ENCODE measurements at places on chromosomes 6 and 20.

DNA sequence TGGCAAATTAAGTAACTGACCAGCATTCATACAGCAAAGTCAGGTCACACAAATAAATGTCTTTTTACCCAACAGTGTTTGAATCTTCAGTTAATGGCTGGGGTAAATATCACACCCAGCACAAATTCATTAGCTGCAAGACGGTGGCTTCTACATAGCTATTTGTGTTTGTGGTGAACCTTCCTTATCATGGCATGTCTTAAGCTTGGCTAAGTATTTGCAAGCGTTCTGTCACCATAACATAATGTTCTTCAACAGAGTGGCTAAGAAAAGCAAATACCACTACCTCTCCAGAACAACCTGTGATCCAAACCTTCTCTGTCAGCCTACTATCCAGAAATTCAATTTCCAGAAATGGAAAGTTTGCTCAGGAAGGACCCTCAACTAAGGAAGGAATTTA lies 255.6 kb upstream of the TAB2 start:
- DNase-seq = no peak

GRCh38 chr6:168867247-168868102 lies 386.2 kb downstream of the THBS2 start:
- DNase-seq = no peak

GRCh38 chr6:27452496-27452897 lies 20.4 kb downstream of the ZNF184 start:
- DNase-seq = no peak

DNA sequence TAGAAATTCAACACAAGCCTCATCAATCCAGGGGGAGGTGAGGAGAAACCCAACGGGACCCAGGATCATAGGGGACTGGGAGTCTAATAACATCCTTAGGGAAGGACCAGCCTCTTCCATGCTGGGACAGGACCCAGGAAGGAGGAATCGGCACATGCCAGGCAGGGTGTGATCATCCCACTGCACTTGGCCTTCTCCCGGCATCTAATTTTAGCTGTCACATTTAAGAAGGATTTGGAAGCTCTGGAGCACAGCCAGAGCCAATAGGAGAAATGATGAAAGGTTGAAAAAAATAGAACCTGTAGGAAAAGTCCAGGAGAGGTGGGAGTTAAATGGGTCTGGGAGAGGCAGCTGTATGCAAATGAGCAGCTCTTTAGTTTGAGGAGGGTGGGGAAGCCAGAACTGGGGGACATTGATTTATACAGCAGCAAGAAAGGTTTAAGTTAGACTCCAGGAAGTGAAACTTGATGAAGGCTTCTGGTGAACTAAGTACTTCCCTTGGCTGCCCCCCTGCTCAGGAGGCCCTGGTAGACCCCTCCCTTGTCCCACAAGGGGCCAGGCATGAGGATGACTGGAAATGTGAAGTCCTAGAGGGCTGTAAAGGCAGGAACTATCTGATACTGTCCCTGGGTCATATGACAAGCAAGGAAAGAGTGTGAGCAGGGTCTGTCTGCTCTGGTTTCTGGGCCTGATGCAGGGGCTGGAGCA lies 260.3 kb downstream of the LRFN2 start:
- no peak for DNase-seq

- no peak for DNase-seq
Observed at GRCh38 chr6:135937106-135937505, 85.6 kb downstream of the PDE7B start.

DNA sequence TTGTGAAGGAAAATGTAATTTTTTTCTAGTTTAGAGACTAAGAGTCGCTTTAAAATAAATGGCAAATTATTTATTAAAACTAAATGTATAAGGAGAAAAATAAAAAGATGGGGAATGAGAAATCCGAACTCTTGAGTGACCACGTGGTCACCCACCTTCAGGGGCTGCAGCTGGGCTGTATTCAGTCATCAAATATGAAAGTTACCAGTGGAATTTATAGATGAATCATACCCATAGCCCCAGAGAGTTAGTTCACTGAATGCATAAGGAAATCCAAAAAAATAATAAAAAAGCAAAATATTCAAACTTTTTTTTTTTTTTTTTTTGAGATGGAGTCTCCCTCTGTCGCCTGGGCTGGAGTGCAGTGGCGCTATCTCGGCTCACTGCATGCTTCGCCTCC lies 947.7 kb upstream of the ADGRB3 start:
- no peak for DNase-seq

GRCh38 chr6:157106487-157106886 lies 216.8 kb downstream of the TMEM242 start:
- DNase-seq = no peak

GRCh38 chr6:74065705-74066104 lies 369.7 kb downstream of the CD109 start:
- no peak for DNase-seq

DNA sequence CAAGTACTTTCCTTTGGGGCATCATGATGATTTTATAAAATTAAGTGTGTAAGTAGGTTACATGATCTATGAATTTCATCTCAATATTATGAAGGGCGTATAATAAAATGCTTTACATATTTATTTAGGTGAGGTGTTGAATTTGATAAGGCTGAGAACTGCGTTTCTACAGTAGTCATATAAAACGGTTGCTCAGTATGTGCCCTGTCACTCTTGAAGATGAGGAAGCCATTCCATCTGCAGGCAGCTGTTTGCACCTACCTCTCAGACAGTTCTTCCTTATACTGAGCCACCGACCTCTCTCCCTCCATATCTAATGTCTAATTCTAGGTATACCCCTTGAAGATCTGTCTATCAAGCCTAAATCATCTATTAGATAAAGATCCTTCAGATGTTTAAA lies 16.1 kb downstream of the NCOA7 start:
- no peak for DNase-seq

DNA sequence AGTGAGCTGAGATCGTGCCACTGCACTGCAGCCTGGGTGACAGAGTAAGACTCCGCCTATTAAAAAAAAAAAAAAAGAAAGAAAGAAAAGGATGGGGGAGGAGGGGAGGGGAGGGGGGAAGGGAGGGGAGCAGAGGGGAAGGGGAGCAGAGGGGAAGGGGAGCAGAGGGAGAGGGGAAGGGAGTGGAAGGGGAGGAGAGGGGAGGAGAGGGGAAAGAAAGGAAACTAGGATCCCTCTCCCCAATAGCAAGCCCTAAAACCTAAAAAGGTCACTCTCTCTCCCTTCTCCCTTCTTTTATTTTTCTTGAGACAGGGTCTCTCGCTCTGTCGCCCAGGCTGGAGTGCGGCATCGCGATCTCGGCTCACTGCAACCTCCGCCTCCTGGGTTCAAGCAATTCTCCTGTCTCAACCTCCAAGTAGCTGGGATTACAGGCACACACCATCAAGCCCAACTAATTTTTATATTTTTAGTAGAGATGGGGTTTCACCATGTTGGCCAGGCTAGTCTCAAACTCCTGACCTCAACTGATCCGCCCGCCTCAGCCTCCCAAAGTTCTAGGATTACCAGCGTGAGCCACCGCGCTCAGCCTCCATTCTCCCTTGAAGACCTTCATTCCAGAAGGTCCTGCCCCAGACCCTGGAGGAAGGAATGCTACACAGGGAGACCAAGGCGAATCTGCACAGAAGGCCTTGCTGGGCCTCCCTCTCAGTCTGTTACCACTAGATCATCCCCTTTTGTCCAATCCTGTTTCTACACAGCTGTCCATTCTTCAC lies 45.8 kb upstream of the PIM1 start:
- no peak for DNase-seq

- no peak for DNase-seq
Observed at GRCh38 chr20:39291301-39291700, 329.2 kb downstream of the DHX35 start.

GRCh38 chr20:7272512-7272911 lies 505.0 kb downstream of the BMP2 start:
- no peak for DNase-seq
